ENCODE measurements at places on chromosomes 7 and 10. TPM values are rescaled to one million over a fixed set of nuclear protein-coding genes. Genes with fewer than 3 reads are reported as not detected.

Gene AOAH
- total RNA-seq = not detected

Gene SKIDA1
- 1.0 TPM for total RNA-seq

Gene SMO
- total RNA-seq = 11.8 TPM

Gene FAM149B1
- total RNA-seq = 6.7 TPM

Gene OR2A12
- not detected for total RNA-seq

Gene FAM25A
- not detected for total RNA-seq

Gene OPN1SW
- total RNA-seq = not detected

Gene BLVRA
- total RNA-seq = 75.9 TPM

Gene TRPV6
- total RNA-seq = not detected

Gene HTR5A
- total RNA-seq = not detected

Gene NPY
- total RNA-seq = not detected

Gene NUTM2B
- total RNA-seq = 0.19 TPM

Gene HOXA1
- 2.1 TPM for total RNA-seq

Gene FLNC
- 3.4 TPM for total RNA-seq

Gene HOXA10
- total RNA-seq = 6.9 TPM

Gene STAMBPL1
- total RNA-seq = 23.1 TPM

Gene ADRB1
- 0.91 TPM for total RNA-seq

Gene RBP4
- 10.6 TPM for total RNA-seq

Gene VSTM4
- 0.41 TPM for total RNA-seq

Gene KLF14
- total RNA-seq = 0.06 TPM

Gene ADCYAP1R1
- total RNA-seq = 0.03 TPM

Gene MARVELD1
- total RNA-seq = 54.4 TPM

Gene PTN
- not detected for total RNA-seq

Gene LAMB1
- 104 TPM for total RNA-seq

Gene LIPF
- total RNA-seq = not detected

Gene POLR2J3
- 35.7 TPM for total RNA-seq

Gene LRMDA
- total RNA-seq = 4.7 TPM

Gene CXCL12
- 0.25 TPM for total RNA-seq

Gene OR2A5
- total RNA-seq = not detected
